ENCODE measurements at places on chromosomes 5 and 9.
A peak's percentile ranks its signal among the peaks of the same experiment; 100 is the strongest.

DNA sequence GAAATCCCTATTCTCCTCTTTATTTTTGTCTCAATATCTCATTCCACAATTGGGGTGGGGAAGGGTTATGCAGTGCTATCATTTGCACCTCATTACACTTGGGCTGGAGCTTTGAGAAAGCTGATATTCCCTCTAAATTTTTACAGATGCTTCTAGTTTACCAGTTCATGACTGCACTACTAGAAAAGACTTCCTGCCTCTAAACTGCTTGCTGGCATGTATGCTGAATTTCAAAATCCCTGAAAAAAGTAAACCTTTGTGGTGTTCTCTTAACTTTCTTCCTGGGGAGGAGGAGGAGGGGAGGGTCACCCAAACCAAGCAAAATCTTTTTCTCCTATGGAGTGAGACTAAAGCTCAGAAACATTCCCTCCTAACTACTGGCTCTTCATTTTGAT is 45.1 kb downstream of the BNC2 start:
- no peak for DNase-seq

GRCh38 chr5:147552897-147553296 is 43.0 kb upstream of the DPYSL3 start:
- no peak for DNase-seq

GRCh38 chr9:32701321-32702022 is 66.0 kb upstream of the TAF1L start:
- DNase-seq = no peak

- no peak for DNase-seq
These were observed 24.1 kb downstream of the IL33 start for GRCh38 chr9:6239694-6240093.

DNA sequence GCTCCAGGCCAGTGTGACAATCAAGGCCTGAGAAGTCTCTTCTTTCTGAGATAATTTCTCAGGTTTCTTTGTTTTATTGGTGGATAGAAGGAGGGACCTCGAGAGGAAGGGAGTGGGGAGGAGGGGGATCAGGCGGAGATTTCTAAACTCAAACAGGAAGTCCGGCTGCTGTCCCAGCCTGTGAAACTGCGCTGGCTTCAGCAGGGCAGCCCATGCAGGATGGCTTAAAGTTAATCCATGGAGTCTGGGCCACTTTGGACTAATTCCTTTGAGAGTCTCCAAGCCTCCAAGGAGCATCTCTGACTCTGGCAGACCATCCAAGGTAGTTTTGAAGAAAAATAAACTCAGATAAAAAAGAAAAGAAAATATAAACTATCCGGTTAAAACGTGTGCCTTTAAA is 378.5 kb downstream of the MLLT3 start:
- DNase-seq = no peak

GRCh38 chr9:38382141-38382540 is 10.4 kb upstream of the ALDH1B1 start:
- no peak for DNase-seq

DNA sequence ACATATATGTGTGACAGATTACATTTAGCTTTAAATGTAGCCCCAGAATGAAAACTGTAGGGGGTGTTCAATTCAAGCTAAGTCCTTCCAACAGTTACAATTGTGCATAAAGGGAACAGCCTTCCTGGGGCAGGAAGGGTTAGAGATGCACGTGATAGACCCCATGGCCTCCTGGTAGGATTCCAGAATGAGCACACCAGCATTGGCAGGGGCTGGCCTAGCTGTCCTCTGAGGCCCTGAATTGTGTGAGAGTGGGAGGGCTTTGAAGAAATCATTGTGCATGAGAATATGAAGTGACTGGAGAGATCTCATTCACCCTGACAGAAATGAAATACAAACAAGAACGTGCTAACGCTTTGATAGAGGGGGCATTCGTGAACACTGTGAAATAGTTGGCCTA is 663.8 kb upstream of the KLF4 start:
- DNase-seq = no peak

DNA sequence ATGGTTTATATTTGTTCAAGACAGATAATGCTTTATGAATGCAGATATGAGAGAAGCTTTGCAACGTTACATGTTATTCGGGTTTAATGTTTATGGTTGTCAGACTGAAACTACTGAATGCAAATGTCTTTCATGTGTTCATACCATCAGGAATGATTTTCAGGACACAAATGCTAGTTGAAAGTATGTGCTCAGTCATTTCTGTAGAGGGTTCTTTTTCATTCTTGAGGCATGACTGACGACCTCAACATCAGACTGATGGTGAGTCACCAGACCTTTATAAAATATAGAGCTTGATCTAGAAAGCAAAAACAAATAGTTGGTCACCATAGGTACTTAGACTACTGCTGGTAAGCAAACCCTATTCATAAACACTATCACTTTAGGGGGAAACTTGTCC is 287.3 kb upstream of the NUDT12 start:
- DNase-seq = peak; percentile 56

- DNase-seq = no peak
These were observed 25.5 kb downstream of the ACTL7B start for GRCh38 chr9:108830272-108830671.

DNA sequence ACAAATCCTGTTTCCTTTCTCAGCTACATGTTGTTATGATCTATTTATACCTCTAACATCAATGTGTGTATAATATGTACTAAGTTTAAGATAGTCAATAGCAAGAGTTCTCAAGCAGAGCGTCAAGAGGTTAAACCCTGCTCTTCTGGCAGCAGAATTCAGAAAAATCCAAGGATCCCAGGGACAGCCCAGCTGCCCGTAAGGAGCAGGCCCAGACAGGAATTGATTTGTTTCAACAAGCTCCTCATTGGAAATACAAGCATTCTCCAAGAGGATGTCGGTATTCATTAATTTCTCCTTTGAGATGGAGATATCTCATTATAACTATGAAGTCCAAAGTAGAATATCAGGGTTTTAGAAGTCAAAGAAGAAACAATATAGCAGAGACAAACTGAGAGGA is 14.9 kb downstream of the EFNA5 start:
- no peak for DNase-seq

GRCh38 chr9:6186691-6187090 is 28.9 kb upstream of the IL33 start:
- no peak for DNase-seq

GRCh38 chr5:136802383-136802782 is 437.0 kb upstream of the TRPC7 start:
- no peak for DNase-seq

DNA sequence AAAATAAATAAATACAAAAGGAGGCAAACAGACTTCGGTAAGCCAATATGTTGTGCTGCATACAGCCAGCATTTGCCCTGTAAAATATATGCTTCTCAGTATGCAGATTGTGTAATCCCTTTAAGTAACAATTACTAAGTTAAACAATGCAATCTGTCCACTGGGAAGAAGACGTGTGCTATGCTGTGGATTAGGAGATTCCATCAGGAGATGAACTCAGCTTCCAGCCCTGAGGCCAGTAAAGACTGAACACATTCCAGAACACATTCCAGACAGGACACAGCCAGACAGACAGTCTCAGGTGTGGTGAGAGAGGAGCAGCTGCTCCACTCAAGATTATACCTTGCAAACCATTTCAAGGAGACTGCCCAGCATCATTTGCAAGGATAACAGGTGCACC is 97.8 kb downstream of the MPDZ start:
- DNase-seq = no peak

- DNase-seq = no peak
These were observed 295.6 kb downstream of the ADGRV1 start for GRCh38 chr5:90854169-90854568.

GRCh38 chr5:113123618-113124017 is 147.0 kb downstream of the DCP2 start:
- DNase-seq = no peak

- no peak for DNase-seq
These were observed 55.1 kb downstream of the ANKH start for GRCh38 chr5:14816374-14816998.

DNA sequence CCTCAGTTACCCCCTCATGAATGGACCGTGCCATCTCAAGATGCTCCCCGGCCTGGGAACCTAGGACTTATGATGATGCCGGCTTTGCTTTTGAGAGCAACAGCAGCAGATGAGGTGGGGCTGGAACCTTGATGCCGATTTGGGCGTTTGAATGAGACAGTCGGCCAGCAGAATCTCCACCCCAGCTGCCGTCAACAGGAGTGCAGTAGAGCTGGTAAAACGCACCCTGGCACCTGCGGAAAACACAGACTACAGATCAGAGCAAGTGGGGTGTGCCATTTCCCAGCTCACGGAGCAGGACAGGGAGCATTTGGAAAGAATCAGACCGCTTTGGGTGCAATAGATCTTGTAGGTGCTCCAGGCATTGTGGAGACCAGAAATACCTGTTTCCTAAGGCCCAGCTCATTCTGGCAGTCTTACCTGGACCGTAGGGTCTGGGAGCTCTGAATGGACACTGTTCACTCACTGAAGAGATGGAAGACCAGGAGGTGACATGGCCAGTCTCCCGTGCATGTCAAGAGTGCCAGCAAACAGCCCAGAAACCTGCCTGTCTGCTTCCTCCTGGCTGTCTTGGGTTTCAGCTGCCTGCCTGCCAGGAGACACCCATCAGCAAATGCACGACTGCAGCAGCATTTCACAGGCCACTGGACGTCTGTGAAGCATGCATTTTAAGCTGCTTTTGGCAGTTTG is 317.7 kb upstream of the IRX4 start:
- no peak for DNase-seq

DNA sequence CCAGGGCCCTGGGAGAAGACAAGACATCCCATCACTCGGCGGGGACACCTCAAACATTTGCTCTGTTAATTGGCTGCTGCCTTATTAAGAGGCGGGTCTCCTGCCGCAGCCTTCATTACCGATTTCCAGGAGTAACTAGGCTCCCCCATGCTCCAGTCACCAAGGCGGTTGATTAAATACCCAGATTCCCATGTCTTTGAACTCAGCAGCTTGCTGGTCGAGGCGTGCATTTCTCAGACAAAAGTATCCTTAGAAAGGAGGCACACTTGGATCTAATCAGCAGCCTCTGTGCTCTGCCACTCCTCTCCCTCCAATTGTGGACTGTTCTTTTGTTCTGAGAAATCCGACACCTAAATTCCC is 228.8 kb downstream of the FSTL4 start:
- no peak for DNase-seq

- no peak for DNase-seq
These were observed 30.4 kb downstream of the GNG10 start for GRCh38 chr9:111691672-111692329.

- DNase-seq = no peak
These were observed 910.2 kb upstream of the DMAC1 start for GRCh38 chr9:8709731-8710130.

DNA sequence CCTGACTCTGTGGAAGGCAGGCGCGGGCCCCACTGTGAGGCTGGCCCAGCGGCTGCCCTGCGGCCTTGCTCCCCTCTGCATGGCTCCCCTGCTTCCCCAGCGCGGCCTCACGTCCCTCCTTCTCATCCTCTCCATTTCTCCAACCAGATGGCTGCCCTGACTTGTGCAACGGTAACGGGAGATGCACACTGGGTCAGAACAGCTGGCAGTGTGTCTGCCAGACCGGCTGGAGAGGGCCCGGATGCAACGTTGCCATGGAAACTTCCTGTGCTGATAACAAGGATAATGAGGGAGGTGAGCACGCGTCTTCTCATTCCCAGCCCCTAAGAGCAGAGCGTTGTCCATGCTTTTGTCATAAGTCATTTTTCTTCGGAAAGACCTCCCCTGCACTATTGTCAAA is 129.0 kb upstream of the WWC1 start:
- DNase-seq = no peak

GRCh38 chr9:19018201-19018600 is 14.8 kb downstream of the SAXO1 start:
- no peak for DNase-seq

- DNase-seq = no peak
These were observed 11.9 kb downstream of the ROPN1L start for GRCh38 chr5:10453545-10453944.

DNA sequence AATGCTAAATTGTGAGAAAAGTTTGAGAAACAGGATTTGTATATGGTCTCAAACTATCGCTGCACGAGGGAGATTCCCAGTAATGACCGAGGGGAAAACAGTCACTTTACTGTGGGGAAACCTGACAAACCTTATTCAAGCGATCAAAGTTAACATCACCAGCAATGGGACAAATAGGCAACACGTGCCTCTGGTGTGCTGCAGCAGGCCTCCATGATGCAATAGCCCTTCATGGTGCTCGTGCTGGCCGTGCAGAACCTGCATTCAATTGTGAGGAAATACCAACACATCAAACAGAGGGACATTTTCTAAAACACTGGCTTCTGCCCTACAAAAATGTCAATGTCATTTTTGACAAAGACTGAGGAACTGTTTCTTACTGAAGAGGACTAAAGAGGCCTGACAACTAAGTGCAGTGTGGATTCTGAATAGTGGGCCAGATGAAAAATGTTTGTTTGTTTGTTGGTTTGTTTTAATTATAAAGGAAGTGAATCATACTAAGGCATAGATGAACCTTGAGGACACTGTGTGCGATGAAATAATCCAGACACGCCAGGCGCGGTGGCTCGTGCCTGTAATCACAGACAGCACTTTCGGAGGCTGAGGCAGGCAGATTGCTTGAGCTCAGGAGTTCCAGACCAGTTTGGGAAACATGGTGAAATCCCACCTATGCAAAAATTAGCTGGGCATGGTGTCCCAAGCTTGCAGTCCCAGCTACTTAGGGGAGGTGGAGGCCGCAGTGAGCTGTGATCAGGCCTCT is 17.6 kb upstream of the MARCHF6 start:
- DNase-seq = no peak

DNA sequence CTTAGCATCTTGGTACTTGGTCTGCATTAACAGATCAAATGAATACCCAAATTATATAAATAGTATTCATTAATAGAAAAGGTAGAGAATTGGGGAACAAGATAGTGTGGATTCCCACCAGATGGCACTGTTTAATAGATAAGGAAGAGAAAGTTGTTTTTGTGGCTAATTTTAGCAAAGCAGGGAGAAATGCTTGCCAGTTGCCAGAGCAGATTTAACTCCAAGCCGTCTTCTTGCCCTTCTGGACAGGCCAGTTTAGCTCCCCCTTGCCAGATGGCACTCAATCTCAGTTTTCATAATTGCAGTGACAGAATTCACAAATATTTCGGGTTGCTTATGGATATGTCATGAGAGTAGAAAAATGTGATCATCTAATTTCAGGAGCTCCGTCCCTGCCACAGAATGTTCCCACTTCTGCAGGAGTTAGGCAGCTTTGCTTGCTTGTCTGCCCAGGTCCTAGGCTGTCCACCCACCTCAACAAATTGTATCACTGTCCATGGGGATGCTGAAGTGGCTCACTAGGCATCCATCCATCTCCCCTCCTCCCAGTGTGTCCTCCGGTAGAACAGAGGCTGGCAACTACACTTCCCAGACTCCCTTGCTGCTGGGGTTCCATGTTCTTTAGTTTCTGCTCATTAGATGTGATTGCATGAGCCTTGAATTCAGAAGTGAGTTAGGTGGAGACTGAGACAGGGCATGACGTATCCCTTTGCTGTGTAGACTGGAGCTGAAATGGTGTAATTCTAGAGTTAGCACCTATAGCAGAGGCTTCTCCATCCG is 11.8 kb upstream of the HEXB start:
- DNase-seq = no peak

Data from epithelial cell of proximal tubule (primary cell).